ENCODE measurements at places on chromosomes 5 and 9.
A peak's percentile ranks its signal among the peaks of the same experiment; 100 is the strongest.

DNA sequence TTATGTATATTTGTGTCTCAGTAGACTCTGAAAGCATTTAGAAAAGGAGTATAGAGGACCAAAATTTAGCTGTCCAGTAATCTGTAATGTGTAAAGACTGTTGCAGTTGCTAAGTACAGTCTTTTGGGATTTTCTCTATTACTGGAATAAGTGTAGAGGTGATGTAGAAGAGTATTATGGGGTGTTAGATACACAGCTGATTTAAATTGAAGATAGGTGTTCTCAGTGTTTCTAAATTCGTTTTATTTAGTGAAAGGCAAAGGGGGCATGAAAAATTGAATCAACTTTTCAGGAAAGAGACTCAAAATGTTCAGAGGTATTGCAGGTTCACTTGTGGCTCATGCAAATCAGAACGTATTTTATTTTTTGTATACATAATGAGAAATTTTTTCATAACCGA is 13.6 kb downstream of the SMAD5 start:
- no peak for DNase-seq

GRCh38 chr5:39019254-39019653 is 54.9 kb downstream of the RICTOR start:
- DNase-seq, result no peak

DNA sequence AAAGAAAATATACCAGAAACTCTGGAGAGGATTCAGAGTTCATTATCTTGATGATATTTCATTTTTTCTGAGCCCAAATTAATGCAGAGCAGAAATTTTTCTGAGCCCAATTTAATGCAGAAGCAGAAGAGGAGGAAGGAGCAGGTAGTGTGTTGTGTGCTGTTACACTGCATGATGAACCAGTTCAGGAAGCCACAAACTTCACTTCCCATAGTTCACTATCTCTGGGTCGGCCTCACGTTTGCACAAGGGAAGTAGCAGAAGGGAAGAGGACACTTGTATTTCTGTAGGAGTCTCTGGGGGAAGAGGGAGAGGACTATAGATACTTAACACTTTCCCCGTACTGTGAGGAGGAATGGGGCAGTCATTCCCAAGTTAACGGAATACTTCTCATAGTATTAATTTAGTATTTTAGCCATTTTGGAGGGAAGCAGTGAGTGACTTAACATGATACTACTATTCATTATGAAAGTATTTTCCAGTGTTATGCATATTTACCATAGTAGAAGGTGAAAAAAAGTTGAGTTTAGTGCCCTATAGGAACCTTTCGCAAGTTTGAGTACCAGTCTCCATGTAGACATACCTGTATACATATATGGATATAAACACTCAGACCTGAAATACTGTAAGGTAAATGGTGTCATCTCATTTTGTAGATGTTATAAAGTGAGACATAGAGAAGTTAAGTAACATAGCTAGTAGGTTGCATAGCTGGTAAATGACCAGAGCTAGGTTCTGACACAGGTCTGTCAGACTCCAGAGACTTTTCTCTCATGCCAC is 30.0 kb downstream of the XPA start:
- DNase-seq, result no peak

DNA sequence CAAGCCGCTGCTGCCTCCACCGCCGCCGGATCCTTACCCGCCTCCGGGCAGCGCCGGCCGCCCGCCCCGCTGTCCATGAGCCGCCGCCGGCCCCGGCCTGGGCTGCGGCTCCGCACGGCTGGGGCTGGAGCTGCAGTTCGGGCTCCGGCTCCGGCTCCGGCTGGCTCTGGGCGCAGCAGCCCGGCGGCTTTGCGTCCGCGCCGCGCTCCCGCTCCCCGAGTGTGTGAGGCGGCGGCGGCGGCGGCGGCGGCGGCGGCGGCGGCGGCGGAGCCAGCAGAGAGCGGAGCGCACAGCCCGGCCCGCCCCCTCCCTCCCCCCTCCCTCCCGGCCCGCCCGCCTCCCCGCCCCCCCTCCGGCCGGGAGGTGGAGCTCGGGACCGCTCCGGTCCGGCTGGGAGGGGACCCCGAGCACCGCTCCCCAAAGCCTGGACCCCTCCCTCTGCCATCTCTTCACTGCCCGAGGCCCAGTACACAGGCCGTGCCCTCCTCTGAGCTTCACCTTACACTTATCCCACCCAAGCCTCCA is at the start of gene PCDH1:
Gene PCDH1, minus strand, starts transcription at position 225 of the 525 bp plus-strand sequence. Its CDS starts 148 bp downstream, at position 77.
- peak; percentile 39 for DNase-seq

All from activated naive CD4-positive, alpha-beta T cell treated with anti-CD3 and anti-CD28 coated beads, Interleukin-2, amount 50 U/mL, for 16 hours (primary cell).